ENCODE measurements at places on chromosomes 5 and 9.

- DNase-seq = no peak
Measured at GRCh38 chr9:124590889-124591641, 83.9 kb upstream of the NR5A1 start.

- peak; percentile 68 for DNase-seq
Measured at GRCh38 chr9:114082017-114082762, 4.1 kb upstream of the AMBP start.

- no peak for DNase-seq
Measured at GRCh38 chr5:170427672-170428236, 38.6 kb upstream of the KCNMB1 start.

DNA sequence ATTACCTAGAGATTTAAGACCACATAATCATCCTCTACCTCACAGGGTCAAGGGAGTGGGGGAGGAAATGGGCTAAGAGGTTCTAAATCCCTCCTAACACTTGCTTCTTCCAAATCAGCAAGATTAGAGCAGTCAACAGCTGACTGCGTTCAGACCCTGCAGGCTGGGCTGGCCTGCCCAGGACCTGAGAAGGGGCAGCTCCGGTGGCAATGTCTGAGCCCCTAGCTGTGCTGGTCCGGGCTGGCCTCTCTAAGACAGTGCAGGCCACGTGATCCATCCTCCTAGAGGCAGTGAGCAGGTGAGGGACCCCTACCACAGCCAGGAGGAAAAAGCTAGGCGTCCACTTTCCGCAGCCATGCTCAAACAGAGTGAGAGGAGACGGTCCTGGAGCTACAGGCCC lies at the start of gene KCNV2:
TSS of gene KCNV2 (plus strand) at position 126 of the 400 bp plus-strand sequence. CDS start at position 356, 230 bp downstream.
- no peak for DNase-seq

GRCh38 chr9:133160742-133161546 lies 2.8 kb downstream of the GBGT1 start:
- no peak for DNase-seq

DNA sequence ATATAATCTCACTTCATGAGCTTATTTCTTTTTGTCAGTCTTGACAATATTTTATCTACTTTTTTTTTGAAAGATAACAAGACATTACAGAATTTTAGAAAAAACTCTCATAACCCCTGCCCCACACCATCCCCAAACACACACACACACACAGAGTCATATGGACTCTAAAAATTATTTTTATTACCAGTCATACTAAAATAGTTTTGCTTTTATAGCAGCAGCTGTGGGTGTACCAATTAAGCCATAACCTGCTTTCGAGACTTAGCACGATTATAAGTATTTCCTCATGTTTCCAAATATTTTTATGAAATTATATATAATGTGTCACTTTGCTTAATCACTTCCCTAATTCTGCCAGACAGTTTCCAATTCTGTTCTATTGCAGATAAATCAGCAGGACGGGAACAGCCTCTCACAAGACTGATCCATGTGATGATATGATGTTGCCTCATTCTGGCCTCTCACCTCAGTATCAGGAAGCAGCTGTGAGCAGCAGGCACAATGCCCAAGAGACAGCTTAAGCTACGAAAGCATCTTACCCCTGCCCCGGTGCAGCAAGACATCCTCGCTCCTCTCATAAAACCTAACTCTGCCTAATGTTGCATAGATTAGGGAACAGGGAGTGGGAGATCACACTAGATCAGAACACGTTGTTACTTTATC lies 7.0 kb downstream of the PDCL start:
- no peak for DNase-seq

- no peak for DNase-seq
Measured at GRCh38 chr5:177983763-177984583, 12.1 kb downstream of the PROP1 start.

DNA sequence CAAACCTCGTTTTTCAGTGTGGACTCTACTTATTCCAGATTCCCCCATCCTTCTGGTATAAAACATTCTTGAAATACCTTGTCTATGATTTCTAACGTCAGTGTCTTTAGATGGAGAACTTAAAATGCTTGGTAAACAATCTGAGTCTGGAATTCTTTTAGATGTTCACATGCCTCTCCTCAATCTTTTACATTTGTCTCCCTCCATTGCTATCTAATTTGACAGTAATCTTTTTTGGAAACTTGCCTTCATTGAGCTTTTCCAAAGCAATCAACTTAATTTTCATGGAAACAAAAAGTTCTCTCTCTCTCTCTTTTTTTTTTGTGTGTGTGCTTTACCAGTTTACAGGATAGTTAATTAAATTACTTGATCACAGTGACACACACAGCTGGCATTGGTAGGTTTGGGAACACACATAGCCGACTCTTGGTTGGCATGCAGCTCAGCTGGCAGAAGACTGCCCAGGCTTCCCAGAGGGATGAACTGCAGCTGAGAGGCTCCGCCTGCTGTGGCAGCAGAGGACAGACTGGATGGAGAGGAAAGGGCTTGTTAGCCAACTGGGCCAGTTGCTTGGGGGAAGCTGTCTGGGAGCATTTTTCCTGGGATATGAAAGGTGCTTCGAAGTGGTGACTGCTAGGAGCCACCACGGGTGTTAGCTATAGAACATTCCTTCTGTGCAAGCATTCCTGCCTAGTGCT lies 271.3 kb downstream of the ZSWIM6 start:
- DNase-seq = no peak
